Activated CD8-positive, alpha-beta T cell treated with anti-CD3 and anti-CD28 coated beads for 36 hours (primary cell): ENCODE measurements at places on chromosomes 3 and 15.

- DNase-seq: no peak
Measured at GRCh38 chr15:60118146-60118545, 114.0 kb downstream of the FOXB1 start.

- DNase-seq: no peak
Measured at GRCh38 chr15:67361100-67361499, 106.5 kb downstream of the IQCH start.

GRCh38 chr15:67101911-67102598 lies 36.7 kb downstream of the SMAD3 start:
- peak; percentile 68 for DNase-seq

- DNase-seq: peak; percentile 14
Measured at GRCh38 chr3:39415983-39416382, 9.5 kb downstream of the RPSA start.

DNA sequence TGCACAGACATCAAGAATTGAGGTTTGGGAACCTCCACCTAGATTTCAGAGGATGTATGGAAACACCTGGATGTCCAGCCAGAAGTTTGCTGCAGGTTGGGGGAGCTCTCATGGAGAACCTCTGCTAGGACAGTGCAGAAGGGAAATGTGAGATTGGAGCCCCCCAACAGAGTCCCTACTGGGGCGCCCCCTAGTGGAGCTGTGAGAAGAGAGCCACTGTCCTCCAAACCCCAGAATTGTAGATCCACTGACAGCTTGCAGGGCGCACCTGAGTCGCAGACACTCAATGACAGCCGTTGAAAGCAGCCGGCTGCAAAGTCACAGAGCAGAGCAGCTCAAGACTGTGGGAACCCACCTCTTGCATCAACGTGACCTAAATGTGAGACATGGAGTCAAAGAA lies 34.6 kb upstream of the EPHA6 start:
- DNase-seq: peak; percentile 2

DNA sequence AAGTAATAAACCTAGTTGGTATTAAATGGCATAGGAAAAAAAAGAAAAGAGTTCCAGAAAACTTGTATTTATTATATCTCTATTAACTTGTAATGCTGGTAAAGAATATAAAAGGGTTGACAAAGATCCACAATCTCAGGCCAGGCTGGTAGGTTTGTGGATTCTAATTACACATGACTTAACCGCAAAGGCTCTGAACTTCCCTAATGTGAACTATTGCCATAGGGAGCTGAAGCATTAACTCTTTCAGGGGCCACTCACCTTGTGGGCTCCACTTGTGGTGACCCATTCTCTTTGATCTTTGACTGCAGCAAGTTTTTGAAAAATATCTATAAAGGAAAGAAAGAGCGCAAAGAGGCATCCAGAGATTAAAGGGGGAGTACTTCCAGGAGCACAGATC lies 58.5 kb downstream of the NEK10 start:
- no peak for DNase-seq

DNA sequence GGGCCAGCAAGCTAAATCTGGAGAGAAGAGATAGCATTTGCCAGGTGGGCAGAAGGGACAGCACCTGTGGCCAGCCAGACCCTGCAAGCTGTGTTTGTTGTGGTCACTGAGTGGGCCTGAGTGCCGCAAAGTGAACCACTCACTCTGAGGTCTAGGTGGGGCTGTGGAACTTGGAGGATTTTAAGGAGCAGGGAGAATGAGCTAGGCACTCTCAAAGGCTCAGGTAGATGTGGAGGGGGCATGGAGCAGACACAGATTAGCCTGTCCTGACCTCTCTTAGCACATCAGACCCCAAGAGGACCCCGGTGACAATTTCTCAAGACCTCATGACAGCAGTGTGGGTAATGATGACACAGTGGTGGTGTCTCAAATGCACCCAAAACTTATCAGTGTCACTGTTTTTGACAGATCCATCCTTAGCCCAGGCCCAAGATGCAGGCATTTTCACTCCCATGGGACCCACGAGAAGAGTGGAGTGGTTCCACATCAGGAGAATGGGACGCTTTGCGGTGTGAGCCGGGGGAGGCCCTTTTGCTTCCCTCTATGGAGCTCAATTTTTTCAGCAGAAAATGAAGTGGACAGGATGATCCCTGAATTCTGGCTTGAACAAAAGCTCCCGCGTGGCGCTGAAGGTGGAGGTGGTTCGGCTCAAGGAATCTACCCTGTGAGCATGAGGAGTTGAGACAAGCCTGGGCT lies 43.8 kb upstream of the TLE3 start:
- peak; percentile 14 for DNase-seq

GRCh38 chr15:60821462-60822061 lies 342.6 kb upstream of the ICE2 start:
- DNase-seq: no peak

GRCh38 chr3:115550285-115550761 lies 73.0 kb upstream of the GAP43 start:
- DNase-seq: no peak

DNA sequence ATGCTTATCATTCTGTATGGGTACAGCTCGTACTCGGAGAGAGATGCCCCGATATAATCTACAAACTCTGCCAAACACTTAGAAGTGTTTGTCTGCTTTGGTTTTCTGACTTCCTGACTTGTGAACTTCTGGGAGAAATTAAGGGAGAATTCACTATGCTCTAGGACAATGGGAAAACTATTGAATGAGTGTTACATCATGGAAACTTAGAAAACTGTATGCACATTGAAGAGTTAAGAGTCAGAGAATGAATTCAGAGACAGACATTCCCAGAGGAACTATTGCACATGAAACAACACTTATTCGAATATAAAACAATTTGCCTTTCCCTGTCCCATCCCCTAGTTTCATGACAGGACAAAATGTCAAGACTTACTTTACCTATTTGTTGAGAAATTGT lies 57.8 kb downstream of the DTWD1 start:
- DNase-seq: no peak

DNA sequence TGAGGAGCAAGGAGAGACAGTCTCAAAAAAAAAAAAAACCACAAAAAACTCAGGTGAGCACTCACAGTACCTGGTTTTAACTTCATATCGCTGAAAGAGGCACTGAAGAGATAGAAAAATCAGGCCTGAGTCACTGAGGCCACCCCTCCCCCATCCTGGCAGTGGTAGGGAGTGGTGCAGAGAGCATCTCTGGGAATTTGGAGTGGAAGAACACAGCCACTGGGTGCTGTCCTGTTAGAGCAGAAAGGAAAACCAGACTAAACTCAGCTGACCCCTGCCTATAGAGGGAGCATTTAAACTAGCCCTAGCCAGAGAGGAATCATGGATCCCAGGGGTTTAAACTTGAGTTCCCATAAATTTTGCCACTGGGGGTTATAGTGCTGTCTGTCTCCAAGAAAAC lies 22.2 kb upstream of the DNAJC13 start:
- no peak for DNase-seq

DNA sequence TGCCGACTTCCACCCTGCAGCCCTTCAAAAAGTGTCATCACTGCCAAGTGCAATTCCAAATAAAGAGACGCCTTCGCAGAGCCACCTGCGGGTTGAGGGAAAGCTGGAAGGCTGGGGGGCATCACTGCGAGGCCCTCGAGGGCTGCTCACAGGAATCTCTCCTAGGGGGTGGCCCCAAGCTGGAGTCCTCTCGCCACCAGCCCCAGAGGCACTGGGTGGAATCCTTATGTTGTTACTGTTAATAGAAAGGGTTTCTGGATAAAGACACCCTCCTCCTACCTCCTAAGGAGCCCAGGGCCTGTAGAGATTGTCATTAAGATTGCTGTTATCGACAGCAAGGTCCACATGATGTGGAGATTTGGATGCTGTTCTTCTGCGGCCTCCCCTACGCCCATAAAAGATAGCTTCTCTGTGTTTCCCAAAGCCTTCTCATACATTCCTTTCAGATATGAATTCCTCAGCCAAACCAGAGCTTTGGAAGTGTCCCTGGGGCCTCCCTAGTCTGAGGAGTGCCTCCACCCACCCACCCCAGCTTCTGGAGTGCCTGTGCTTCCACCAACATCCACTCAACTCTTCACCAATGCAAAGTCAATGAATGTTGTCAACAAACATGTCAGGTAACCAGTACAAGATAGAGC lies 512.7 kb downstream of the SHQ1 start:
- DNase-seq: no peak

DNA sequence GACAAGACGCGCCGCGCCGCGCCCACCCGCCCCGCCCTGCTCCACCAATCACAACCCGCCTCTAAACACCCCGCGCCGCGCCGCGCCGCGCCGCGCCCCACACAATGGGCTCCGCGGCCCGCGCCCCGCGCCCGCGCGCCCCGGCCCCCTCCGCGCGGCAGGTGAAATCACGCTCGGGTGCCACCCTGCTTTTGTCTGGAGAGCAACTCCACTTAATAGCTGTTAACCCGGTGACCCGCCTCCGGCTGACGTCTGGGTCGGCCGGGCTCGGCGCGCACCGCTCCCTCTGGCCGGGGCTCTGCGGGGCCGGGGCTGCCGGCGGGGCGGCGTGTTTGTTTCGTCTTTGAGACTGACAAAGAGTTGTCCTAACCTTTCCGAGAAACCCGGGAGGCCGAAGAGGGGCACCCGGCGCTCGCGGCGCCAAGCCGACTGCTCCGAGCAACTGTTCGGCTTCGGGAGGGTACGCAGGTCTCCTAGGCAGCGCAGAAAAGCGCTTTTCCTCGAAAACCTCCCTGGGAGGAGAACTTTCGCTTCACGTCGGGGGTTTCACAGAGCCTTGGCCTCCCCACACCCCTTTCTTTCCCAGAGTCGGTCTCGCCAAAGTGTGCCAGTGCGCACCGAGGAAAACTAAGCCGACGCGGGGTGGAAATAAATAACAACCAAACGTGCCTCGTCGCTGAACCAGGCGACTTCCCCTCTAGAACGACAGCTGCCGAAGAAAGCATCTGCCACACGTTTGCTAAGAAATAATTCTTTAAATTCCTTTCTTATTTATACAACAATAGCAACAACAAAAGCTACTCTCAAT lies 518.4 kb downstream of the FOXP1 start:
- peak; percentile 60 for DNase-seq

- peak; percentile 45 for DNase-seq
Measured at GRCh38 chr3:106119614-106120082, 250.8 kb upstream of the CBLB start.

DNA sequence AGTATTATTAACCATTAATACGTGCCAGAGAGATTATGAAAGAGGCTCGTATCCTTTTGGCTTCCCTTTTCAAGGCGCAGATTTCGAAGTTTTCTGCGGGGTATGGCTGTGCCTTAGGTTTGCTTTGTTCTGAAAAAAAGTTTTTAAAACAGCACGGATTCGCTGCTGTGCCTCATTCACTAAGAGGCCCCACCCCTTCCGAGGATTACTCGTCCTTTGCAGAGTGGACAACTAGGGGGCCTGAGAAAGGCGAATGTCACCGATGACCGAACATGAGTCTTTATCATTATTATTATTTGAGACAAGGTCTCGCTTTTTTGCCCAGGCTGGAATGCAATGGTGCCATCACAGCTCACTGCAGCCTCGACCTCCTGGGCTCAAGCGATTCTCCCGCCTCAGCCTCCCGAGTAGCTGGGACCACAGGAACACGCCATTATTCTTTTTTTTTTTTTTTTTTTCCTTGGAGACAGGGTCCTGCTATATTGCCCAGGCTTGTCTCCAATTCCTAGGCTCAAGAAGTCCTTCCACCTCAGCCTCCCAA lies 684 bp upstream of the RPS27L start:
- DNase-seq: peak; percentile 54

GRCh38 chr3:5994651-5995050 lies 807.1 kb downstream of the EDEM1 start:
- DNase-seq: no peak

DNA sequence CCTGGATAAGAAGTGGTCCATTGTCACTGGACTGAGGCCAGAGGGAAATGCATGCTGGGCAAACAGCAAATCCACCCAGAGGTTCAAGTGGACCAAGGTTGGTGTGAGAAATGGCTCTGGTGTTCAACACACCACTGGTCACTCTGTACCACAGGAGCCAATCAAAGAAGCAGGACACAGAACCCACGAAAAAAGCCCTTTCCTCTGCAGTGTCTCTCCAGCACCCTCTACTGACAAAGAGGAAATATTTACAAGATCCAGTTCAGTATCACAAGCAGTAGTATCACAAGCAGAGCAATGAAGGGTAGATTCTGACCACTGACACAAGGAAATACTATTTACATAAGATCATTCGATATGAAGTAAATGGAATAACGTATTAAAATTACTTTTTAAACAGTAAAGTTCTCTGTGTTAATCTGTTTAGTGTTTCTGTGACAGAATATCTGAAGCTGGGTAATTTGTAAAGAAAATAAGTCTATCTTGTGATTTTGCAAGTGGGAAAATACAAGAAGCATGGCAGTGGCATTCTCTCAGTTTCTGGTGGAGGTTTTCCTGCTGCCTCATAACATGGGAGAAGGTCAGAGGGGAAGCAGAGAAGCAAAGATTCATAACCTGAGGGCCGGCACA lies 390.7 kb downstream of the EFHB start:
- DNase-seq: no peak

DNA sequence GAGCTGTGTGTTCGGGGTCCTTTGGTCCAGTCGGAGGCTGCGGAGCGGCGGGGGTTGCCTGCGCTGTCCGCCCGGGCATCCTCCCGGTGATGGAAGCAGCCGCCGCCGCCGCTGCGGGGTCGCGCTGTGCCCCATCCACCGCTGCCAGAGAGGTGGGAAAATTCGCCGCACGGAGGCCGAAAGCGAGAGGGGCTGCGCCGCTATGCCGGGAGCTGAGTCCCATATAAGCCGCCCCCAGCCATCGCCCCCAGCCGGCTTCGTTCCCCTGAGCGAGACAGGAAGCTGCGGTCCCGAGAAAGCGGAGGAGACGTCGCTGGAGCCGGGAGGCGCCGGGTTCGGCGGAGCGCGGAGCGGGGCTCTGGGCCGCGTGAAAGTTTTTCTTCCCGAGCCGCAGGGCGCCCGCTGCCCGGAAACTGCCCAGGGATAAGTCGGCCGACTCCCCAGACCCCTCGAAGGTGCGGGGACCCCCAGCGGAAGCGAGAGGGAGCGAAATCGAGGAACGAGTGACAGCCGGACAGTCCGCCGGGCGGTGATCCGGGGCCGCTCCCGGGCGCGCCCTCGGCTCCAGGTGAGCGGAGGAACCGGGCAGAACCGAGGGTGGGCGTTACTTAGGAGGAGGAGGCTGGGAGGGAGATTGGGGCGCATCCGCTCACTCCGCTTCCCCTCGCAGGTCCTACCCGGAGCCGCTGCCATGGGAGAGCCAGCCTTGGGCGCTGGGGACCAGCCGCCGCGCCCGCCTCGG lies 574 bp downstream of the CHST2 start:
- DNase-seq: peak; percentile 59

- DNase-seq: no peak
Measured at GRCh38 chr15:52013151-52013791, 5.7 kb upstream of the MAPK6 start.
